ENCODE measurements at places on chromosomes 1 and 21.

DNA sequence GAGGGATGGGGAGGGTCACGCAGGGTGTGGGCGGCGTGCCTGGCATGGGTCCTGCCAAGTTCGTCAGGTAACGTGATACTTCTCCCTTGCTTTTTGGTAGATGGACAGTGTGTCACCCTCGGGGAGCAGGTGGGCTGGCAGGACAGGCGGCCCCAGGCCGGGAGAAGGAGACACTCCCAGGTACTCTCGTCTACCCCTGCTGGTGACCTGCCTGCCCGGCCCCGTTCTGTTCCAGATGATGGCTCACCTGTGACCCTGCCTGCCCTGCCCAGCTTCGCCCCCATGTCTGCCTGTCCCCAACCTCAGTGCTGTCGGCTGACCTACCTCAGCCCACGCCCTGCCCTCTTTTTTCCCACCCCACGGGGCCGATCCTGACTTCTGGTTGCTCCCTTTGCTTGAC is 144.7 kb downstream of the PCBP3 start:
- no peak for DNase-seq

GRCh38 chr1:60672449-60672848 is 409.9 kb upstream of the NFIA start:
- no peak for DNase-seq

DNA sequence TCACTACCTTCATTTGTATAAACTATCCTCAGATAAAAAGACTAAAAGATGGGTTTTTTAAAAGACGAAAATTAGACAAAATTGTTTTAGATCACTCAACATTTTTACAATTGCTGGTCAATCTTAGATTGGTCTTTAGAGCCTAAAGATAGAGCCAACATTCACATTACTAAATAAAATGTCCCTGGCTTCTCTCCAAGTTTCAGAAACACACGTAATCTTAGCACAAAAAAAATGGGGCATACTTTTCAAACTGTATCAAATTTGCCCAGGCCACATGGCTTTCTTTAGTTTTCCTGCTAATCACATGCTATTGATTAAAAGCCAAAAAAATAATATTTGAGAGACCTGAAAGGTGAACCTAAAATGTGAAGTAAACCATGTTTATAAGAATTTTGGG is 288.1 kb downstream of the DPYD start:
- DNase-seq = no peak

DNA sequence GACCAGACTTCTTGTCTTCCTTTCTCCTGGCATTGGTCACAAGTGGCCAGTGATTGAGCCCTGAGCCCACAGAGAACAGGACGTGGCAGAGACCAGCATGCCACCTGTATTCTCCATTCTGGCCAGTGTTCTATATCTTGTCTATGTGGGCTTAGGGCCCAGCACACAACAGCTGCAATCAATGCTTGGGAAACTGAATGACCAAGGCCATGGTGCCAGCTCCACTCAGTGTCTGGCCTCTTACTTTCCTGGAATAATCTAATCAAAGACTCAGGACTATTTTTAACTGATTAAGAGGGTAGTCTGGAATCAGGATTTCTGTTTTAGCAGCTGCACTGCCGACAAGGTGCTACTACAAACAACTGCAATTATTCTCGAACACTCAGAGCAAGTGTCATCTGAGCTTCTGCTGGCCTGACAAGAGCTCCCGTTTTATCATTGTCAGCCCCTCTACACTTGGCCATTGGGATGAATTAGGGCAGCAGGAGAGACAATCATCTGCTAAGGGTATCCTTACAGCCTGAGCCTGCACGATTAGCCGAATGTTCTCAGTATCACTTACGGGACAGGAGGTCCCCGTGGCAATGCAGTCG is 74.4 kb upstream of the GRIK3 start:
- no peak for DNase-seq

GRCh38 chr1:166980383-166980782 is 5.0 kb upstream of the ILDR2 start:
- no peak for DNase-seq

DNA sequence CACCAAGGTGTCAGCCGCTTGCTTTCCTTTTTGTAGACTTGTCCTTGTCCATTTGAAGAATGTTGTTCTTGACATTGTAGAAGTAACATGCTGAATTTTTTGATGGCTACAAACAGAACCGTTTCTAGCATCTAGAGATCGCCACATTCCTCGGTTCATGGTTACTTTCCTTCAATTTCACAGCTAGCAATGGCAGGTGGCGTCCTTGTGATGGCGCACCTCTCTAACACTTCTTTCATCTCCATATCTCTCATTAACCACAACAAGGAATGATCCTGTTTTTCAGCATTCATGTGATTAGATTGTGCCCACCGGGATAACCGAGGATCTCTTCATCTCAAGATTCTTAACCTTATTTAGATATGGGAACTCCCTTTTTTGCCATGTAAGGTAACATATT is 2129.8 kb downstream of the NCAM2 start:
- no peak for DNase-seq

All from CD4-positive, alpha-beta T cell treated with Interleukin-17A for 1 hour (primary cell).